SK-MEL-5 (cell line): ENCODE measurements at places on chromosomes 11 and 22. TPM values are rescaled to one million over a fixed set of nuclear protein-coding genes. Genes with fewer than 3 reads are reported as not detected.

PAX6 gene
- total RNA-seq = 0.13 and 0.98 TPM in 2 replicates

SLC25A18 gene
- total RNA-seq = 0.08 TPM in 1 of 2 replicates, not detected in the other

NOX4 gene
- 4.1 and 4.6 TPM in 2 replicates for total RNA-seq

SLC1A2 gene
- total RNA-seq = 0.03 and 0.71 TPM in 2 replicates

LRP4 gene
- total RNA-seq = 7.2 and 7.8 TPM in 2 replicates

AQP11 gene
- 0.67 and 1.4 TPM in 2 replicates for total RNA-seq

OR51B5 gene
- 15.1 and 15.8 TPM in 2 replicates for total RNA-seq

GAB4 gene
- total RNA-seq = not detected in 2 replicates

C11orf97 gene
- total RNA-seq = not detected in 2 replicates

KRTAP5-11 gene
- not detected in 2 replicates for total RNA-seq

OR5P2 gene
- not detected in 2 replicates for total RNA-seq

TYR gene
- 1,340 and 1,434 TPM in 2 replicates for total RNA-seq

RASSF7 gene
- 7.8 and 8.0 TPM in 2 replicates for total RNA-seq

SLC22A12 gene
- not detected in 2 replicates for total RNA-seq

APOL1 gene
- 1.5 and 2.6 TPM in 2 replicates for total RNA-seq

SGSM1 gene
- total RNA-seq = 0.03 TPM in 1 of 2 replicates, not detected in the other

SLC15A3 gene
- total RNA-seq = 0.75 and 1.1 TPM in 2 replicates

RIMBP3B gene
- 0.16 and 0.24 TPM in 2 replicates for total RNA-seq

OR6T1 gene
- total RNA-seq = not detected in 2 replicates

CDC42BPG gene
- total RNA-seq = 1.1 and 1.6 TPM in 2 replicates

POU2AF1 gene
- total RNA-seq = not detected in 2 replicates

KCNQ1 gene
- total RNA-seq = 0.71 TPM in 1 of 2 replicates, not detected in the other

OR52I1 gene
- total RNA-seq = not detected in 2 replicates

DAGLA gene
- total RNA-seq = 0.98 and 1.1 TPM in 2 replicates

MMP7 gene
- not detected in 2 replicates for total RNA-seq

OR8B3 gene
- total RNA-seq = not detected in 2 replicates

COMMD9 gene
- total RNA-seq = 111 and 124 TPM in 2 replicates

MFRP gene
- not detected in 2 replicates for total RNA-seq

AP2A2 gene
- total RNA-seq = 14.6 and 16.2 TPM in 2 replicates
